ENCODE measurements at places on chromosomes 12 and 14.

DNA sequence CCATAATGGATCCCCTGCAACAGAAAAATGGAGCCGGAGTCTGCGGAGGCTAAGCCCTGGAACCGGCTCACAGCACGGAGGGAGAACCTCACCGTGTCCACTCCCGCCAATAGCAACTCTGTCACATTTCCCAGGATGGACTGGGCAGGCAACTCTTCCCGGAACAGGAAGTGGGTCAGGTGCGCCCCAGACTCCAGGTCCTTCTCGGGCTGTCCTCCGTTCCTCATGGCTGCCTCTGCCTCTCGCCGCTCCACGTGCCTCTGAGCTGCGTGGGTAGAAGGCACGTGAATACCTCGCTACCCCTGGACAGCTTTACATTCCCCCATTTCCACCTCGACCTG is 2.2 kb downstream of the CYP27B1 start:
- no peak for DNase-seq

GRCh38 chr12:21613931-21614330 is 9.3 kb upstream of the GYS2 start:
- DNase-seq: no peak

GRCh38 chr12:97283297-97283696 is 179.3 kb upstream of the RMST start:
- DNase-seq: no peak

DNA sequence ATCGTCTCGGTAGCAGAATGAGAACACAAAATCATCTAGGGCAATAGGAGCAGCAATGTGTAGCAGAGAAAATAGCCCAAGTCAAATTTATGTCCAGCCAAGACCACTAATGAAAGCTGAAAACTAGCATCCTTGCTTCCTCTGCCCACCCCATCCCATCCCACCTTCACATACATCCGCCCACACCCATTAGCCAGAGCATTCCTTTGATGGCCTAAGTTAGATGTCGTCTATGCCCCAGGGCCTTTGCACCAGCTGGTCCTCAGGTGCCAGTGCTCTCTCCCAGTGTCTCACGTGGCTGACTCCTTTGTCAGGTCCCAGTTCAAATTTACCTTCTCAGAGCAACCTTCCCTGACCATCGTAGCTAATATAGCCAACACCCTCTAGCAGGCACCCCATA is 17.8 kb upstream of the PPP2R5C start:
- no peak for DNase-seq
